CD4-positive, alpha-beta T cell treated with Interleukin-10 for 1 hour (primary cell): ENCODE measurements at places on chromosomes 3 and 15.
A peak's percentile ranks its signal among the peaks of the same experiment; 100 is the strongest.

DNA sequence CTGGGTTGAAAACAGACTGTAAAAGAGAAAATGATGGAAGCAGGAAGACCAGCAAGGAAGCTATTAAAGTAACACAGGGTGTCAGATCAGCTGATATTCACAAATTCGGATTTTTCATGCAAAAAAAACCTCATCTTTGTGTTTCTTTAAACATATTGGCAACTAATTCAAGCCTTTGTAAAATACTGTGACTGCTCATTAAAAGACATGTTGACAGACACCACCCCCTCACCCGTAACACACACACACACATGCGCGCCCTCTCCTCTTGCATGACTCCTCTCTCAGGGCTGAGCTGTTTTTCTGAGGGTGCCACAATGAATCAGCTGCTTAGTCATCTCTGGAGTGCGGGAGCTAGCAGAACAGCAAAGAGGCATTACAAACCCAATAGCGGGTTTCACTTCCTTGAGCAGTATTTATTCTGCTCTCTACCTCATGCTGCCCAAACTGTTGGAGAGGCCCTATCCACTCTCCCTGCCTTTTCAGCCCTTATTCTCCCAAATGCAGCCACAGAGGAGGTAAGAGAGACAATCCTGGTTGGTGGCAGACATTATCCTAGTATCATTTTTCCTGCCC lies 35.8 kb upstream of the CCDC80 start:
- DNase-seq: peak; percentile 70

- no peak for DNase-seq
These were observed 42.7 kb downstream of the MAP6D1 start for GRCh38 chr3:183782576-183783276.

- no peak for DNase-seq
These were observed 1.9 kb upstream of the MEX3B start for GRCh38 chr15:82047453-82048400.

DNA sequence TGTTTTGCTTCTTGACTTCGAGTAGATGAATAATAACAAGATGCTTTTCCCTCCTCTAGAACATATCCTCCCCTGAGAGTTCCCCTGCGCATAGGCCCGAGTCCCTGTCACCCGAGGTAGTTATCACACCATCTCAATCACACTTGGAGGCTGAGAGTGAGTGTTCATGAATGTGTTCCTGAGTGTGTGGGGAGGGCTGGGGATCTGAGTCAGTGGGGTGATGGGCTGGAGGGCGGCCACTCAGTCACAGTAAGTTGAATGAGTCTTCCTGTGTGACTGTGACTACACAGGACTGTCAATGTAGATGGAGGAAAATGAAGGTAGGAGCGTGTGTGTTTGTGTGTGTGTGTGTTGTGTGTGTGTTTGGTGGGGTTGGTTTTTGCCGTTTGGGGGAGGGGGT lies 71.0 kb downstream of the SETD5 start:
- DNase-seq: no peak

DNA sequence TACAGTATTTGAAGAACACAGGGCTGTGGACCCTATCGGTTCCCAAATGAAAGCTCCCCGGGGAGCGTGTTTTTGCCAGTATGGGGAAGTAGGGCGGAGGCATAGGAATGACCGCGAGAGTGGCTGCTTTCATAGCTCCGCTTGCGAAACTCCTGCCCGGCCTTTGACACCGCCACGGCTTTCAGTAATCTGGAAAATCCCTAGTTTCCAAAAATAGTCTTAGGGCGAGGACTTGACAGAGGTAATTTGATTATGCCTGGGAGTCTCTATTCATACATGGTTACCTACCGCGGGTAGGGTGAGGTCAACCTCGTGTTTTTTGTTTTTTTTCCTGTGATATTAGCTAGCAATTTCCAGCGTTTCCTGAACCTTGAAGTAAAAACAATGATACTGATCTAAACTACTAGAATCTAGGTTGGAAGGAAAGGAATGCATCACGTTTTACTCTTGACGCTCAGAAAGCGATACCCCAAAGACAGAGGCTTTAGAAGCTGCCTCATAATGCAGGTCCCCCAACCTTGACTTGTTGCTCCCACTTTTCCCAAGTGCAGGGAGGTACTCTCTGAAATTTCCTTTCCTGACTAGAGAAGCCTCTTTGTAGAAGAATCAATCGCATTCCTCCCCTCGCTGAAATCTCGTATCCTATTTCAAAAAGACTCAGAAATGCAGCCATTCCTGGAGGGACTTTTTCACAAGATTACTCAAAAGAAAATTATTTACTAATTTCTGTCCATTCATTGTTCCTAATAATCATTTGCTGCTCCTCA lies 894 bp upstream of the CCNL1 start:
- peak; percentile 89 for DNase-seq

DNA sequence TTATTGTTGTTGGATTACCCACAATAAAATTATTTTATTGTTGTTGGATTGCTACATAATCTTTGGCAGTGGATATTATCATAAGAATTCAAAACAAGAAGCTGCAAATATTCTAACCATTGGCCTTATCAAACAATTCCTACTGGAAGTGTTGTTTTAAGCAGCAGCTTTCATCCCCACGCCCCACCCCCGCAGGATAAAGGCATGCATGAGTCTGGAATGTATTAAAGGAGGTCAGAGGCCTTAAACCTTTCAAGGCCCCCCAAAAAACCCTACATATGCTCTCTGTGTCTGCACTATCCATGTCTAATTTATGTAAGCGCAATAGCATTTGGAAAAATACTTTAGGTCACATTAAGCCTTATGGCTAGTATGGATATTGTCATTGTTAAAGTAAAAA lies 23.1 kb downstream of the P3H2 start:
- no peak for DNase-seq

- DNase-seq: no peak
These were observed 477.4 kb upstream of the MDFIC2 start for GRCh38 chr3:70789878-70790277.

GRCh38 chr3:25967385-25967784 lies 177.5 kb downstream of the OXSM start:
- DNase-seq: no peak

DNA sequence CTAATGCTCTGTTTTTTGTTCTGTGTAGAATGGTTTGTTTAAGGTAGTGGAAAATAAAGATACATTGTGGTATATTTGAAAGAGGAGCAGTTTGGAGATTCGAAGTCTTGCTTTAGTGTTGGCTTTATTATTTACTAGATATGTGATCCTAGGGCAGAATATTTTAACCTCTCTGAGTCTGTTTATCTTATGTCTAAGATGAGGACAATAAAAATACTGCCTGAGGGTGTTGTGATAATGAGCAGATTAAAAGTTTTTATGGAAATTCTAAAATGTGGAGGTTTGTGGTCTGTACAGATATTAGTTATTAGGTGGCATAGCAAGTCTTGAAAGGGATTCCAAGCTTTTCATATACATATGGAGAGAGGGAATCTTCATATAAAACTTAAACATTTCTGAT lies 15.0 kb downstream of the TCF12 start:
- DNase-seq: no peak

- no peak for DNase-seq
These were observed 65.1 kb downstream of the PIK3CB start for GRCh38 chr3:138769616-138770015.

DNA sequence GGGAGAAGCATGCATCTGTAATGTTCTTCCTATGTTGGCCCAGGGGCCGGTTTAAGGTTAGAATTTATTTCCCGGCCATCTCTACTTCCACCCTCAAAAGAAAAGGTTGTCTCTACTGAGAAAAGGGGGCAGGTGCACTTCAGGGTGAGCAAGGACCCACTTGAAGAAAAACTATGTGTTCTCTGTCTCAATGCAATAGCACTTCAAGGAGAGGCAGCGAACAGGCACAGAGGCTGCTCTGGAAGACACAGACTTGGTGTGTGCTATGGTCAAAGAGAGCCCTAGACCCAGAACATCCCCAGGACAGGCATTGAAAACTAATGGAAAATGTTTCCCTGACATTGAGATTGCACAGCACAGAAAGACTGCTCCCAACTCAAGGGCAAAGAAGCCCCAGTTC lies 7.6 kb downstream of the MINDY4B start:
- DNase-seq: no peak

DNA sequence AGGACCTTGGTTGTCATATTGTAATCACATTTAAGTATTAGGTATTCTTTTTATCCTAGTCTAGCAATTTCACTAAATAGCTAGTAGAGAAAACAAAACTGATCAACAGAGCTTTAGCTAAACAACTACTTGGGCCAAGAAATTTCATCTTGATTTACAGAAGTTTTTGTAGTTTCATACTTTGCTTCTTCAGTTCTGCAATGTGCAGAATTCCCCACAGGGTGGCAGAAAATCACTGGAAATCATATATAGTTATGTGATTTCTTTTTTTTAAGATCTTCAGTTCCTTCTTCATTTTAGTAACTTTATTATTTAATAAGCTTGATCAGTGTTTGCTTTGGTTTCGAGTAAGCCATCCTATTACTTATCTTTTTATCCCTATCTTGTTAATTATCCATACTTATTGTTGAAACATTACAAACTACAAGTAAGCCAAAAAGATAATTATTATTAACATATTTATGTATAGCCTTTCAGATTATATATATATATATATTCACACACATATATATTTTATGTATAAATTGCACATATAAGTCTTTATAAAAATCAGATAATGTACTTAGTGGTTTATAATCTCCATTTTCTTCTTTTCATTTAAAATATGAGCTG lies 2.2 kb upstream of the BNIP2 start:
- DNase-seq: peak; percentile 68

DNA sequence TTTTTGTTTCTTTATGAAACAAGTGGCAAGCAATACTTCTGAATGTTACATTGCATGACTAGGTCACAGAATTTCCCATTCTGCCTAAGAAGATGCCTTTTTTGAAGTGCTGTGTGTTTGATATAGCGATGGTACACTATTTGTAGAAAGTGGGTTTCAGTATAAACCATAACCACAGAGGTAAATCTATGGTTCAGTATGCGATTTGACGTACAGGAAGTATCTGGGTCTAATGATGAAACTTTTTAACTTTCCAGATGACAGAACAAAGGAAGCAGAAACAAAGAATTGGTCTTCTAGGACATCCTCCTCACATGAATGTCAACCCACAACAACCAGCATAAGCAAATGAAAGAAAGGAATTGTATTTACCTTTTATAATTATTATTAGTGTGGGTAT lies 133.4 kb upstream of the BHLHE40 start:
- DNase-seq: peak; percentile 70

GRCh38 chr3:193980326-193980725 lies 155.6 kb upstream of the HES1 start:
- DNase-seq: no peak

DNA sequence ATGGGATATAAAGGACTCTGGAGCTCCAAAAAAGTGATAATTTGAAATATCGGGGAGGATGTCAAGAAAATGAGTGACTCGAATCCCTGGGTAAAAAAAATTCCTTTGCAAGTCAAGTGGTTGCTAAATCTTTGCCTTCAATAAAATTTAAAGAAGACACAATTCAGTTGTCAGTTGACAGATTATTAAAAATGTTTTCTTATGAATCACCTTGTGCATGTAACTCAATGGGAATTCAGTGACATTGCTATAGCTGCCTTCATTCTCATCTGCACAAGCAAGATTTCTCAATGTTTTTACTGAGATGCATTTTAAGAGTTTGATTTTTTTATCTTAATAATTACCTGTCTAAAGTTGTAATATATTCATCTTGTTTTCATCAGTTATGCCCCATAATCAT lies 264.0 kb upstream of the IL12A start:
- DNase-seq: no peak

- no peak for DNase-seq
These were observed 542.6 kb downstream of the TUSC7 start for GRCh38 chr3:117252208-117252607.

DNA sequence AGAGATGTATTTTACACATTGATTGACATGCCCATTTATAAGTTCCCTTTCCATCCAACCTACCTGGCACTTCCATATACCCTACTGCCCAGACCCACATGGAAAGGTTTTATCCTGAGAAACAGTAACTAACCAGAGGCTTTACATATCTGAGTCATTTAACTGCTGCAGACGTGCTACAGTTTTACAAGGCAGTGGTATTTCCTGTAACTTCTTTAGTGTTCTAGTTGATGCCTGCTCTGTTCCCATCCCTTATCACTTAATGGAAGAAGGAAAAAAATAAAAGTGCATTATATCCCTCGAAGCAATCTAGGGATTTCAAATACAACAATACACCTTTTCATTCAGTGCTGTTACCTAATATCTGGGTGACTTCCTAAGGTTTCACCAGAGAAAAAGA lies 107.1 kb downstream of the TMCO5A start:
- DNase-seq: no peak

GRCh38 chr3:69058180-69058946 lies 6.2 kb upstream of the TMF1 start:
- DNase-seq: peak; percentile 48

GRCh38 chr3:55556619-55557537 lies 69.8 kb upstream of the WNT5A start:
- DNase-seq: no peak

- no peak for DNase-seq
These were observed 5.5 kb downstream of the MELTF start for GRCh38 chr3:197023998-197024651.

GRCh38 chr15:64045101-64045435 lies 1.2 kb downstream of the DAPK2 start:
- no peak for DNase-seq

DNA sequence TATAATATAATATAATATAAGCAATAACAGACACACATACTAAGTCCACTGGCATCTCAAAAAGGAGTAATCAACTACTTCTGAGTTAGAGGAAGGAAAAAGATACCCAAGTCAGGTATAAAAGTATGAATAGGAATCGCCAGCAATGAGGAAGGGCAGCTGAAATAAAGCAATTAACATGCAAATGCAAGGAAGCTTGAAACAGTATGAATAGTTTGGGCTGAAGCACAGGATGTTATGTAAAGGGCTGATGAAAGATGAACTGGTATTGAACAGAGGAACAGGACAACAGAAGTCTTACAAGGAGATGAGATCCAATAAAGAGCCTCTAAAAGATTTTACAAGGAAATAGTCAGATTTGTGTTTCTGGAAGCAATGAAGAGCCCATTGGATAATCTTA lies 7.1 kb downstream of the COPS2 start:
- no peak for DNase-seq

DNA sequence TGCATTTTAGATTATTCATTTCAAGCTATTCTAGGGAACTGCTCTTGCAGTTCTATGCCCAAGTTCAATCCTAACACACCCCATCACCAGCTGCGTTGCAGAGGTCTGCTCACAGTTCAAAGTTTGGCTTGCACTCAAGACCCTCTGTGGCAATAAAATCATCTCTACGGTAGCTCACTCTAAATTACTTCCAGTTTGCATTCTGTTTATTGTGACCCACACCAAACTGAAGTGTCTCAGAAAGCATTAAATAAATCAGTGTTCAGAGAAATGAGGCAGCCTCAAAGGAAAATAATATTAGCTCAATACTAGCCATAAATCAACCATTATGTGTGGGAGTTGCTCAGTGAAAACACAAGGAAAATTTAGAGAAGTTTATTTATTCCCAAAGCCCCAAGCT lies 250.3 kb downstream of the MAGI1 start:
- no peak for DNase-seq

DNA sequence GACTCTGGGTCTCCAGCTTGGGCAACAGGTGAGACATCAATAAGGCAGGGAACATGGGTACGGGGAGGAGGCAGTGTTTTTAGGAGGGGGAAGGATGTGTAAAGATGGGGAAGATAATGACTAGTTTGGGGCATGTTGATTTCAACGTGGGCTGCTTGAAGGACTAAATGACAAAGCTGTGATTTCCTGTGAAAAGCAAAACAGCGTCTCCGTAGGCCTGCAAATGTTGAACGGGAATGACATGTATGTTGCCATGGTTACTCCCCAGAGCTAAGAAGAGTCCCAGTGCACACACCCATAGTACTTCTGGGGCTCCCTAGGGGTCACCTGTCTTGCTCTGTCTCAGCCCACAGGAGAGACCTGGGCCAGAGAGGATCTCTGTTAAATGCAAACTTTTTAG lies 71.3 kb upstream of the ETV5 start:
- DNase-seq: peak; percentile 7

GRCh38 chr3:151431940-151432339 lies 28.9 kb downstream of the IGSF10 start:
- no peak for DNase-seq
